HFFc6 (cell line): ENCODE measurements at places on chromosomes 12 and 14.

GRCh38 chr12:27549236-27549800 lies 25.3 kb downstream of the PPFIBP1 start:
- H3K36me3 ChIP-seq: peaks cover 30% of the 10 kb centered on the region
- peaks cover 83% of the 10 kb centered on the region for H3K4me1 ChIP-seq
- H3K27me3 ChIP-seq: peaks cover 2% of the 10 kb centered on the region; the same call in 1 of the 2 replicates
- DNase-seq: peak; percentile 86
- peak overlapping the region; percentile 85 for H3K4me3 ChIP-seq

GRCh38 chr14:22221508-22221907 lies 367.5 kb downstream of the DAD1 start:
- H3K27ac ChIP-seq: no peak overlapping the region
- peak; percentile 7 for DNase-seq
- H3K27me3 ChIP-seq: peaks cover 4% of the 10 kb centered on the region; the same call in 1 of the 2 replicates
- H3K4me1 ChIP-seq: peaks cover 28% of the 10 kb centered on the region
- H3K36me3 ChIP-seq: no peaks in the 10 kb centered on the region
- no peak overlapping the region for H3K4me3 ChIP-seq

GRCh38 chr14:21001218-21001617 lies 2.1 kb downstream of the SLC39A2 start:
- DNase-seq: no peak
- no peaks in the 10 kb centered on the region for H3K27me3 ChIP-seq
- peaks cover 21% of the 10 kb centered on the region for H3K4me1 ChIP-seq
- H3K4me3 ChIP-seq: no peak overlapping the region
- no peak overlapping the region for H3K27ac ChIP-seq

DNA sequence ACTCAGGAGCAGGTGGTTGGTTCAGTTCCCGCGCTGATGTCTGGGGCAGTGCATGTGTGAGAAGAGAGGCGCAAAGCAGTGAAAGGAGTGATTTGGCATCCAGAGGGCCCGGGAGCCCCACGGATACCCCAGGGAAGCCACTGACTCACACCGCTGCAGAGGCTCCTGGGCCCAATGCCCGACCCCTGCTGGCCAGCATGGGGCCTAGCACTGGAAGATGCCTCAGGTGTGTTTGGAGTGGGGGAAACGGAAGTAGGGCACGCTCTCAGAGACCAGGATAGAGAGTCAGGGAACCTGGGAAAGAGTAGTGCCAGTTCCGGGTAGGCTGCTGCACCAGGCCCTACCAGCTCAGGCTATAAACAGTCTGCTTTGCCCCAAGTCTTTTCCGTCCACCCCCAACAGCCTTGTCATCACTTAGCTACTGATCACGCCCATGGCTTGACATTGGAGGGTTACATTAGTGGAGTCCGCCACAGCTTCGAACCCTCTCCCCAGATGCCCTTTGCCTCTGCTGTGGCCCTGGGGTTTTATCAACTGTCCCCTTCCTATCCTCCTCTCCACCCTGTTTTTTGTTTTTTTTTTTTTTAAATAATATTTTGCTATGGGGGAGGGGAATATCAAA lies 9.5 kb upstream of the CSAD start:
- peak; percentile 37 for DNase-seq
- peaks cover 6% of the 10 kb centered on the region for H3K27me3 ChIP-seq
- H3K36me3 ChIP-seq: peaks cover 23% of the 10 kb centered on the region
- no peak overlapping the region for H3K4me3 ChIP-seq
- H3K27ac ChIP-seq: peak overlapping the region; percentile 62

GRCh38 chr12:124573839-124574786 lies 6.7 kb upstream of the NCOR2 start:
- no peaks in the 10 kb centered on the region for H3K36me3 ChIP-seq
- no peak for DNase-seq
- no peak overlapping the region for H3K4me3 ChIP-seq
- no peak overlapping the region for H3K27ac ChIP-seq

DNA sequence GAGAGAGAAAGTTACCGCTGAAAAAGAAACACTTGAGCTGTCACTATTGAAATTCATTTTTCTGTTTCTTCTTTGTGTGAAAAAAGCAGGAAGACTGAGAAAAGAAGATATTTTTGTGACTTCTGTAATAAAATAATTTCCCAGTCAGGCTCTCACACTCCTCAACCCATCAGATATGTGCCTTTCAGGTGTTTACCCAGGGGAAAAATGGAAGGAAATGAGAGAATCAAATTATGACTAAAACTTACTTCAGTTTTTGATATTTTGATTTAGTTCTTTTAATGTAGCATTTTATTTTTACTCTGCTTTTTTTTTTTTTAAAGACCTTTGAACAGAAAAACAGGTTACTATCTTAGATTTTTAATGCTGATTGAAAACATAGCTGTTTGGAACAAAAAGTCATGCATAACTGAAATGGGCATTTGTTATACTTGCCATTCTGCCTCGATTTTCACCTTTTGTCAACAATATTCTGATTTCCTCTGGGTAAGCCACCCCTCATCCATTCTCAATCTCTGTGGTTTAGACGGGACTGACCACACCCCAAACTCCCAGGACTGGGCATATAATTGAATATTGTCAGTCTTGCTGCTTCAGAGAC lies 133.2 kb upstream of the KRR1 start:
- no peak for DNase-seq
- no peak overlapping the region for H3K4me3 ChIP-seq
- H3K36me3 ChIP-seq: peaks cover 4% of the 10 kb centered on the region; the same call in 1 of the 2 replicates
- peaks cover 38% of the 10 kb centered on the region for H3K4me1 ChIP-seq
- H3K27ac ChIP-seq: no peak overlapping the region

DNA sequence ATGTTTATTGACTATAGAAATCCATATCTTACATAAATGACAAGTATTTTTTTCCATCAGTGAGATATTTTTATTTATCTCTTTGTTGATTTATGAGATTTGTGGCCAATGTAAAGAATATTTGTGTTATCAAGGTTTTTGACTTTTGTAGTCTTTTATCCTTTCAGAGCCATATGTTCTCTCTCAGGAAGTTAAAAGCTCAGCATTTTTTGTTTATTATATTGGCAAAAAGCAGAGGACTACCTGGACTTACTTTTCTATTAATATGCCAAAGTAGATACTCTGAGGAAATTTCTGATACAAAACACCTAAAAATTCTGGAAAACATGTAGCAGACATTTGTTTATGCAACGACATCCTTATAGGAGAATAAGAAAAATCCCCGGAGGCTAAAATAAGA lies 490.3 kb downstream of the SLC6A15 start:
- H3K27me3 ChIP-seq: no peaks in the 10 kb centered on the region
- H3K27ac ChIP-seq: no peak overlapping the region
- H3K36me3 ChIP-seq: no peaks in the 10 kb centered on the region
- no peak for DNase-seq

- H3K4me1 ChIP-seq: 0 out of 2 replicates have a peak, but pooled peaks cover 8% of the 10 kb centered on the region
- H3K27ac ChIP-seq: no peak overlapping the region
- H3K27me3 ChIP-seq: peaks cover 1% of the 10 kb centered on the region; the same call in 1 of the 2 replicates
- DNase-seq: no peak
- no peak overlapping the region for H3K4me3 ChIP-seq
These were observed 9.4 kb downstream of the DHX37 start for GRCh38 chr12:124979568-124979967.

GRCh38 chr12:115648463-115648862 lies 629.0 kb downstream of the MED13L start:
- peaks cover 2% of the 10 kb centered on the region; the same call in 1 of the 2 replicates for H3K27me3 ChIP-seq
- H3K36me3 ChIP-seq: no peaks in the 10 kb centered on the region

DNA sequence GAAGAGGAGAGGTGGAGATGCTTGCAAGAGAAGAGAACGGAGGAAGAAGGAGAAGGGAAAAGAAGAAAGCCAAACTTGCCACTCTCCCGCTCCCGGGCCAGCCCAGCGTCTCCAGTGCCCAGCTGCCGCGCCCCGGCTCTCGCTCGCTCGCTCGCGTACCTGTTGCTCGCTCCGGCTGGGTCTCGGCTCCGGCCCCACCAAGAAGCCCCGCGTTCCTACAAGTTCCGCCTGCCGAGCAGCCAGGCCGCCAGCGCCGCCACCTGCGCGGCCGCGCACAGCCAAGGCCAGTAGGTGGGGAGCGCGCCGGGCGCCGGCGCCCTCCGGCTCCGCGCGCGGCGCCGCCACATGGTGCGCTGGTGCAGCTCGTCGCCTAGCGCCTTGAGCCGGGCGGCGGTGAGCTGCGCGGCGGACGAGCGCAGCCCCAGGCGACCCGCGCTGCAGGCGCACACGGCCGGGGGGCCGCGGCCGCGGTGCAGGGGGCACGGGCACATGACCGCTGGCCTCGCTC lies 370 bp downstream of the HRK start:
- H3K4me3 ChIP-seq: peak overlapping the region; percentile 82
- no peak for DNase-seq
- H3K36me3 ChIP-seq: no peaks in the 10 kb centered on the region
- peaks cover 41% of the 10 kb centered on the region for H3K27me3 ChIP-seq
- no peak overlapping the region for H3K27ac ChIP-seq

DNA sequence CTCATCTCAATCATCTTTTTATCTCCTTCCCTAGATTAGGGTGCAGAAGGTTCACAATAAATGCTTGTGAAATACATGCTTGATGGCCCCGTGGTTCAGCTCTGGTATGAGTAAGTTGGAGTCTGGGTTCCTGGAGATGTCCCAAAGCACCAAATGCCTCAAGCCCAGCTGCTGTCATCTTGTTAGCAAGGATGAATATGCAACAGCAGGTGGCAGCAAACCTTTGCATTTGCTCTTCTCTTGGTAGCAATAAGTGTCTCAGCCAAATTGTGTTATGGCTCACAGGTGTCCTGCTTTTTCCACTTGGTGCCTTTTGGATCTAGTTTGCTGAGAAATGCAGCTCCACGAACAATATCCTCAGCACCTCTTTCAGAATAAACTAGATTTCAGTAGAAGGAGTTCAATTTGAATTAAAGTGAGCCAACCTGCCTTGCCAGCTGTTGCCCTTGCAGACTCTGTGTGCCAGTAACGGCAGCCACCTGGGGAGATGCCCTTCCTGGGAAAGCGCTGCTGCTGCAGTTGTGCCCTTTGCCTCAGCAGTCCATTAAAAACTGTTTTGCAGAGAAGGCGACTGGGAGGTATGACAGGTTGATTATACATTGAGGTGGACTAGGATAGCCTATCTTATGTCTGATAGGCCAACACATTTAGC lies 417.3 kb downstream of the SNAPC1 start:
- H3K27me3 ChIP-seq: peaks cover 3% of the 10 kb centered on the region
- peaks cover 4% of the 10 kb centered on the region; the same call in 1 of the 2 replicates for H3K4me1 ChIP-seq
- DNase-seq: peak; percentile 81

DNA sequence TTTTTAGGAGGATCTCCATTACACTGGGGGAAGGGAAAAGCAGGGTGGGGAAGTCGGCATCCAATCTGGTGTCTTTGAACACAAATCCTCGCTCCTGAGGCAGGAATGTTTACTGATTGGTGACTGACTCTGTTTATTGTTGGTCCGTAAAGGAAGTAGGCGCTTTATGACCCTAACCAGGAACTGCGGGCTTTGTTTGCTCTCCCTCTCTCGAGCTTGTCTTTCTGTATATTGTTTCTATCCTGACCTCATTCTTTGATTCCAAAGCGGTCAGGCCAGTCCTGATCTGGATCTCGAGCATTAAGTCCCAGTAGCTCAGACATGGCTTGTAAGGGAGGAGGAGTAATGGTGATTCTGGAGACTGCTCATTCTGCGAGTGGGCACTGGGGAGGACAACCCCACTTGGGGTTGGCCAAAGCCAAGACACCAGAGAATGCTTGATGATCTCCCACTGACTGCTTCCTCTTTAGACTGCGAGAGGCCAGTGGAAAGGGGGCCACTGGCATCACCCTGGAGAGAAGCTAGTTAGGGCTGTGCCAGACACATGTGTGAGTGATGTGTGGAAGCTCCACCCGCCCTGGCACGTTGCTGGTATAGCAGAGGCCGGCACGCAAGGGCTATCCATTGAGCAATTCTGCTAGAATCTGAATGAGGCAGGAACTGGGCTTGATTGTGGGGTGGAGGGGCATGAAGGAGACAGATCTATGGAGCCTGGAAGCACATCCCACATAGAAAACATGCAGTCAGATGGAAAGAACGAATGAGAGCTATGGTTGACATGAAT lies 194.6 kb downstream of the PAX9 start:
- no peaks in the 10 kb centered on the region for H3K36me3 ChIP-seq
- no peak overlapping the region for H3K4me3 ChIP-seq
- peaks cover 13% of the 10 kb centered on the region for H3K27me3 ChIP-seq
- H3K27ac ChIP-seq: no peak overlapping the region
- no peak for DNase-seq
- H3K4me1 ChIP-seq: no peaks in the 10 kb centered on the region

DNA sequence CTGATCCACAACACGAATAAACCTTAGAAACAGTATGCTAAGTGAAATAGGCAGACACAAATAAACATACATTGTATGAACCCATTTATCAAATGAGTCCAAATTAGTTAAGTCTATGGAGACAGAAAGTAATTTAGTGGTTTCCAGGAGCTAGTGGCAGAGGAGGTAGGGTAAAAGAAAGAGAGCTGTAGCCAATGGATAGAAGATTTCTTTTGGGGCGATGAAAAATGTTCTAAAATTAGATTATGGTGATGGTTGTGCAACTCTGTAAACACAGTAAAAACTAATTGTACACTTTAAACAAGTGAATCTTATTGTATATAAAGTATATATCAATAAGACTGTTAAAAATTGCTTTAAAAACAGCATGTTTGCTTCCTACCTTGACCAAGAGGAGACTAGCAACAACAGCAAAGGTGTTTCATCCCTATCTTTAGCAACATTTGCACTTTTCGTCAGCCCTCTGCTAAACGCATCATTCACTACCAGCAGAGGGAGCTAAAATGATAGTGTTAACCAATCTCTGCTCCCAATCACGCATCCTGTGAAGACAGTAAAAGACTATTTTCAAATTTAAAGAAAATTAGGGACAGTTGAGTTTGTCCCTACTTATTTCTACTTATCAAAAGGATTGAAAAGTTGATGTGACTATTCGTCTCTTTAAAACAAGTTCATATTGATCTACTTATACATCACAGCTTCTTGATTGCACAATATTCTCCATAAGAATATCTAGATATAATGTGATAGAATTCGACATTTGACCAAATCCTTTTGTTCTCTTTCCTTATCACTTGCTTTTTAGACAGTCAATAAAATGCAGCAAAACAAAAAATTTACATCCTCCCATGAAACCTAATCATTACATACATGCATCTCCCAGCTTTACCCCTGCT lies 24.0 kb upstream of the LGR5 start:
- no peaks in the 10 kb centered on the region for H3K4me1 ChIP-seq
- peak; percentile 59 for DNase-seq

DNA sequence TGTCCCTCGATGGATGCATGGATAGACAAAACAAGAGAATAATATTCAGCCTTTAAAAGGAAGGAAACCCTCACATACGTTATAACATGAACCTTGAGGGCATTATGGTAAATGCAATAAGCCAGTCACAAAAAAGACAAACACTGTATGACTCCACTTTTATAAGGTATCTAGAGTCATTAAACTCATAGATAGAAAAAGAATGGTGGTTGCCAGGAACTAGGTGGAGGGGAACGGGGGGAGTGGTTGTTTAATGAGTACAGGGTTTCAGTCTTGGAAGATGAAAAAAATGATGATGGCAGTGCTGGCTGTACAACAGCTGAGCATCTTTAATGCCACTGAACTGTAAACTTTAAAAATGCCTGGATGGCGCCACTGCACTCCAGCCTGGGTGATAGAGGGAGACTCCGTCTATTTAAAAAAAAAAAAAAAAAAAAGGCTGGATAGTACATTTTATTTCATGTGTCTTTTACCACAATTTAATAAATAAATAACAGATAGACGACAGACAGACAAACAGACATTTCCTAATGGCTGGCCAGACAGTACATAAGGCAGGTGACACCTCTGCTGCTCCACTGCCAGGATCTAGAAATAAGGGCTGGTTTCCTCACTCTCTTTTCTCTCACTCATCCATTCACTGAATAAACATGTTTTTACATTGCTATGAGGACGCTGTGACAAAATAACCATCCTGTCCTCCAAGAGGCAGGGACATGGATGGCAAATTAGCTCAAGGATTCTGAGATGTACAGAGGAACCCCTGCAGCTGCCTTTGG lies 118.8 kb downstream of the FOXN3 start:
- peaks cover 1% of the 10 kb centered on the region; the same call in 1 of the 2 replicates for H3K27me3 ChIP-seq
- H3K27ac ChIP-seq: no peak overlapping the region
- H3K4me1 ChIP-seq: peaks cover 16% of the 10 kb centered on the region
- DNase-seq: no peak
